ENCODE measurements at places on chromosomes 3 and 15.

DNA sequence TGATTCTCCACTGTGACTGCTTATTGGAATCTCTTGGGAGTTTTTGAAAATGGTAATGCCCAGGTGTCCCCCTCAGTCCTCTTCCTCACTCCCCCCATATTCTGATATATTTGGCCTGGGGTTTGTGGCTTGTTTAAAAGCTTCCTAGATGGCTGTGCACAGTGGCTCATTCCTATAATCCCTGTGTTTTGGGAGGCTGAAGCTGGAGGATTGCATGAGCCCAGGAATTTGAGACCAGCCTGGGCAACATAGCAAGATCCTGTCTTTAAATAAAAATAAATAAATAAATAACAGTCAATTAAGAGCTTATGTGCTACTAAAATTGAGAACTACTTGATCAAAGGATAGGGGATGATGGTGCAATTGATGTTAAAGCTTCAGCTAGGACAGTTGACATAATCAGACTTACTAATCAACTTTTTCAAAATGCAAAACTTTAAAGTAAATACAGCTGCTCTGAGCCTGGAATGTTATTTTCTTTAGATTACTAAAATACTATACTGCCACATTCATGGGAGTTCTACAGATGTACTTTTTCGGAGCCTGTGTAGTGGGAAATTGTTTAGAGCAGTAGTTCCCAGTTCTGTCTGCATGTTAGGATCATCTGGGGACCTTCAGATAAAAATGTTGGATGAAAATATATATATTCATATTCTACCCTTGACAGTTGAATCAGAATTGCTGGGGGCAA, 33.4 kb downstream of the ARIH1 start:
- DNase-seq: no peak

- no peak for DNase-seq
Observed at GRCh38 chr3:73734211-73735089, 109.7 kb upstream of the PDZRN3 start.

DNA sequence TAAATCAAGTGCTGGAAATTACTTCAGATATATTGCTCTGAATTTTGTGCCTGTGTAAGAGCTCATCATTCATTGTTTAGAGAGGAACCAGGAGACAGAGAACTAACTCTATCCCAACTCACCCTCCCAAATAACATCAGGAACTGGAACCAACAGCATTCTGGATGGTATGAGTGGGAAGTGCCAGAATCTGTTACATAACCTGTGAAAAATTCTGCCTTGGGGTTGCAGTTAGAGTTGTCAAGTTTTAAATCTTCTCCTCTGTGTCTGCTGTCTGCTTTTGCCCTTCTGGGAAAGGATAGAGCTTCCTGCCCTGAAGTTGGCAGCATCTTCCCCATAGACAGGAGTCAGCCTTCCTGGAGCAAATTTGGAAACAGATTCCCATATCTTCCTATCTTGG, 41.2 kb downstream of the TIMP4 start:
- DNase-seq: no peak

GRCh38 chr3:125434582-125435011, 59.5 kb upstream of the ZNF148 start:
- peak; percentile 76 for DNase-seq

DNA sequence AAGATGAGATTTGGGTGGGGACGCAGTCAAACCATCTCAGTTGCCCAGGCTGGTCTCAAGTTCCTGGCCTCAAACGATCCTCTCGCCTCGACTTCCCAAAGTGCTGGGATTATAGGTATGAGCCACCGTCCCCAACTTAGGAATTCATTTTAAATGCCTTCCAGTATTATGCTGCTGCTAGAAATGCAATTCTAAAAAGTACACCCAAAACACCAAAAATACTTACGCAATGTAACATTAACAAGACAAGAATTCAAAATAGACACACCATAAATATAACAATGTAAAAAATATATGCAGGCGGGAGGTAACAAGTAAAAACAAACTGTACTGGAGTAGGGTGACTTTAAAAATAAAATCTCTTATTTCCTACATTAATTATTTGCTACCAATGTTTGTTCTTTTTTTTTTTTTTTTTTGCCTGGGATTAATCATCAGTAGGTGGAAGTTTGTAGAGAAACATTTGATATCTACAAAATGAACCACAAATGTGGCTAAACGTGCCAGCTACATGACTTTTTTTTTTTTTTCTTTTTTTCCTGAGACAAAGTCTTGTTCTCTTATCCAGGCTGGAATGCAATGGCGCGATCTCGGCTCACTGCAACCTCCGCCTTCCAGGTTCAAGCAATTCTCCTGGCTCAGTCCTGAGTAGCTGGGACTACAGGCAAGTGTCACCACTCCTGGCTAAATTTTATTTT, 56.8 kb downstream of the SETMAR start:
- no peak for DNase-seq

- DNase-seq: no peak
Observed at GRCh38 chr15:57216288-57216687, 160.0 kb upstream of the CGNL1 start.

DNA sequence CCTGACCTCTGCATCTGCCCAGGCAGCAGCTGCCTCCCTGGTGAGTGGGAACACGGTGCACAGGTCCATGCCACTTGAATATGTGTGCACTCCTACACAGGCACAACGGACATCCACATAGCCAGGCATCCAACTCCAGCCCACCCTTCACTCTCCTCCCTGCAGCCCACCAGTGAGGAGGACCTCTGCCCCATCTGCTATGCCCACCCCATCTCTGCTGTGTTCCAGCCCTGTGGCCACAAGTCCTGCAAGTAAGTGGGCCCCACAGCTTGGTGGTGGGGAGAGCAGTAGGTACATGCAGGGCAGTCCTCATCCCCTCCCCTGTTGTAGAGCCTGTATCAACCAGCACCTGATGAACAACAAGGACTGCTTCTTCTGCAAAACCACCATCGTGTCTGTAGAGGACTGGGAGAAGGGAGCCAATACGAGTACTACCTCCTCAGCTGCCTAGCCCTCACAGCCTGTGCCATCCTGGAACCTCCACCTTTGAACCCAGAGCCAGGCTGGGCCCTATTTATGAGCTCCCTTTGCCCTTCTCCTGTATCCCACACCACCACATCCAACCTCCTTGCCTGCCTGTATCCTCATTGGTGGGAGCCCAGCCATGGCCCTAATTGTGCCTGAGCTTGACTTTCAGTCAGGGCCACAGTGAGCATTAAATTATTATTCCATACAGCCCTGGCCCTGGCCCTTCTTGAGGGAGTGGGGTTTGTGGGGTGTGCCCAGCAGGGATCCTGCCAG, 1.5 kb upstream of the AMIGO3 start:
- no peak for DNase-seq

- peak; percentile 76 for DNase-seq
Observed at GRCh38 chr15:99371180-99372103, 120.2 kb downstream of the LRRC28 start.

DNA sequence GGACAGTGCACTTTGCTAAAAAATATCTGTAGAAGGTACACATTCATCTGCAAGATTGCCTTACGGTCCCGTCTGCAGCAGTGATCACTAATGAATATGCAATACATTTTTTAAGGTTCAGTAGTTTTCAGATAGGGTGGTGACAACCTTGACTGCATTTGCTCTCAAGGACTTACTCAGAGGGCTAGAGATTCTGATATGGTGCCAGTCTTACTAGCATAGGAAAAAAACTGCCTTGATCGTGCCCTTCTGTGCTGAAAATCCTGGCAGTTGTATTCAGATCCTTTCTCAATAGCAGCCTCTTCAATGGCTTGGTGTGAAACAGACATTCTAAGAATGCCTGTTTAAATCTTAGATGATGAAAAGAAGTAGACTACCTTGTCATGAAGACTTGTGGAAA, 411.9 kb upstream of the CCDC54 start:
- no peak for DNase-seq

- DNase-seq: no peak
Observed at GRCh38 chr15:70336425-70337009, 238.8 kb upstream of the TLE3 start.

DNA sequence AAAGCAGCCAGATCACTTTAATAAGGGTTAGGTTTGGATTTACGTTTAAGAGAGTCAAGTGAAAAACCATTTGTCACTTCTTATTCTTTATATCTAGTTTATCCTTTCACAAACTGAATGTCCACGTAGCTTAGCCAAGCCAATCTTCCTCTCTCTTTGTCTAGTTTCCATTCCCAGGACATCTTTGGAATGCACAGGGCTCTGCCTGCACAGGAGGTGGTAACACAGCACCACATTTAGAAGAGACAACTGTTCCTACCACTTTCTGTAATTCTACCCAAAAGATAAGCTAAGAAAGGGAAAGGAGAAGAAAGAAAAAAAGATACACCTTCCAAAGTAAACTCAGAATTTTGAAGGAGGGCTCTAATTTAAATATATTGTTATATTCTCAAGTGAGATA, 67.9 kb downstream of the IGSF11 start:
- no peak for DNase-seq

DNA sequence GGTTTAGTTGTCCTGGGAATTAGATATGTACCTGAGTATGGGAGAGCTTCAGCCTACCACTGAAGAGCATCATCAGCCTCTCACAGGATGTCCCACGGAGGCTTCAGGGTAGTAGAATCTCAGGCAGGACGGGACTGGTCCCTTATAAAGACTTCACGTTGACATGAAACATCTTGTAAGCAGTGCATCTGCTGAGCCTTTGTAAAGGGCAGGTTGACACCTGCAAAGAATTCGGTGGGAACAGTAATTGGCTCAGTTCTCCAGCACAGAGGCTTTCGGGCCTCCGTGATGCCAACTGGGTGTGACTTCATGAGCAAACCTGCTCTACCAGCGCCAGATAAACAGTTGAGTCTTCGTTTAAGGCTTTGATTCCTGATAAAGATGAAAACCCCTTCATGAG, 26.9 kb upstream of the AVEN start:
- DNase-seq: no peak

DNA sequence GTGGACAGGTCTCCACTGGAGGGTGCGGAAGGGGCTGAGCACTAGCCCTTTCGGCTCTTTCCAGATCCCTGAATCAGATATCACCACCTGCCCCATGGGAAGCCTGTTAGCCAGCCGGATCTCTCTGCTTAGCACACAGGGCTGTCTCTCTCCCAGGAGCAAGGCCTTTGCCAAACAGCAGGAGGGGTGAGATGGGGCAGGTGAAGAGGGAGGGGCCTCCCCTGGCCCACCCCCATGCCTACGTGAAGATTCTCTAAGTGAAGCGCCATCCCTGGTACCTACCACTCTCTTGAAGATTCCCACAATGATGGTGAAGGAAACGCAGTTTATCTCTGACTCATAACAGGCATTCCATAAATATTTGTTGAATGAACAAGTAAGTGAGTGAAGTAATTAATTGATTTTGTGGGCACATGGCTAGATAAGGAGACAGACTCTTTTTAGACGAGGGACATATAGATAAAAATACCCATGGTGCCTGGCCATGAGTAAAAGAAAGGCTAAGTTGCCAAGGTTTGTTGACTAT, 19.6 kb upstream of the HCN4 start:
- DNase-seq: no peak

GRCh38 chr3:98565843-98566242, 27.6 kb downstream of the CPOX start:
- no peak for DNase-seq

GRCh38 chr3:46369675-46370132, 1.0 kb upstream of the CCR5 start:
- DNase-seq: peak; percentile 89

GRCh38 chr3:71611099-71611498, 27.6 kb upstream of the FOXP1 start:
- no peak for DNase-seq

- no peak for DNase-seq
Observed at GRCh38 chr3:60282866-60283265, 968.4 kb downstream of the FHIT start.

- no peak for DNase-seq
Observed at GRCh38 chr15:61227950-61228936, 859 bp downstream of the RORA start.

DNA sequence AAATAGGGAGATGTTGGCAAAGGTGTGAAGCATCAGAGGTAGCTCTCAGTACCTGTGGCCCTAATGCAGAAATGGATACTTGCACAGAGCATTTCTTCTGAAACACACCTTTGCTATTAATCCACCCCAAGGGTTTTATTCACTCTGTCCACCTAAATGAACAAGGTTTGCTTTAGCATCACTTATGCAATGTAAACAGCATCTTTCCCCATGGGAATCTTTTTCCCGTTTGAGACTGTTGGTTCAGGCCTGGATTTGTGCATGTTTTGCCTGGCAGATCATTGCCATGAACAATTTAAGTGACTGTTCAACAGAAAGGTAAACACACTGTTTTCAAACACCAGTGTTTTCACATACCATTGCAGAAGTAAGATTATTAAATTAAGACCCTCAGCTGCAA, 508.3 kb downstream of the SOX2 start:
- no peak for DNase-seq

GRCh38 chr15:40932156-40932555, 3.0 kb downstream of the DLL4 start:
- DNase-seq: no peak

DNA sequence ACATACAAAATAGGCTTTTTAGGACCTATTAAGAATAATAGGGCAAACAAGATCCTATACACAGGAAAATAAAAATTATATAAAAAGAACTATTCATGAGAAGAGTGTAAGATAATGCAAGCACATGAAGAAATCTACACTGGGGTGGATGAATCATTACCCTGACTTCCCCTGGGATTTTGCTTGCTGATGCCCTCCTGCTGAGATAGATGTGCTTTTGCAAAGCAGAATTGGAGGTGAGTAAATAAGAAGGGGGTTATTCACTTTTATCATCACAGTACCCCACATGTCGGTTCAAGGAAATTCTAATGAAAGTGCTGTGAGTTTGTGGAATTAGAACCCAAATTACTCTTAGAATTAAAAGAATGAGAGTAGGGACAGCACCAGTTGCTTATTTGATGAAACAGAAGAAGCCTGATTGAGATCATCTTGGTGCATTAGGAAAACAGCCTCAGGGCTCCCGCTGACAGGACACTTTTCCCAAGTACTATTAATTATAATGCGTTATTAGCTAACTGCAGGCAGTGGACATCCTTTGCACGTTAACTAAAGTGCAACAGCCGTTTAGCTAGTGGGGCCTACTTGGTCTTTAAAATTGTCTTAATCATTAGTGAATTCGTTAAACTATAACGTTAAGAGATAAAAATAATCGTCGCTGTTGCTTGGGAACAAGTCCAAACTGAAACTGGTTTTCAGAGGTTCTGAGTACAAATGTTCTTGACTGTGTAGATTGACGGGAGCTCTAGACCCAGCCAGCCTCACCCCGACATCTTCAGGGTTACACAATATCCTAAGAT, 48.4 kb downstream of the SLC2A2 start:
- no peak for DNase-seq

GRCh38 chr3:188041193-188041592, 112.8 kb upstream of the LPP start:
- DNase-seq: no peak

GRCh38 chr3:105806359-105806758, 62.5 kb downstream of the CBLB start:
- peak; percentile 67 for DNase-seq

Measured in activated CD4-positive, alpha-beta T cell treated with anti-CD3 and anti-CD28 coated beads, Interleukin-2, Interleukin-4, amounts not matched to agents 100 ng/mL and 50 ng/mL, durations not matched to agents 16 hours and 8 hours (primary cell).